ENCODE measurements at places on chromosomes 11 and 22.
A peak's percentile ranks its signal among the peaks of the same experiment; 100 is the strongest.

- DNase-seq, result no peak
These were observed 442.6 kb downstream of the TBC1D22A start for GRCh38 chr22:47205081-47205491.

DNA sequence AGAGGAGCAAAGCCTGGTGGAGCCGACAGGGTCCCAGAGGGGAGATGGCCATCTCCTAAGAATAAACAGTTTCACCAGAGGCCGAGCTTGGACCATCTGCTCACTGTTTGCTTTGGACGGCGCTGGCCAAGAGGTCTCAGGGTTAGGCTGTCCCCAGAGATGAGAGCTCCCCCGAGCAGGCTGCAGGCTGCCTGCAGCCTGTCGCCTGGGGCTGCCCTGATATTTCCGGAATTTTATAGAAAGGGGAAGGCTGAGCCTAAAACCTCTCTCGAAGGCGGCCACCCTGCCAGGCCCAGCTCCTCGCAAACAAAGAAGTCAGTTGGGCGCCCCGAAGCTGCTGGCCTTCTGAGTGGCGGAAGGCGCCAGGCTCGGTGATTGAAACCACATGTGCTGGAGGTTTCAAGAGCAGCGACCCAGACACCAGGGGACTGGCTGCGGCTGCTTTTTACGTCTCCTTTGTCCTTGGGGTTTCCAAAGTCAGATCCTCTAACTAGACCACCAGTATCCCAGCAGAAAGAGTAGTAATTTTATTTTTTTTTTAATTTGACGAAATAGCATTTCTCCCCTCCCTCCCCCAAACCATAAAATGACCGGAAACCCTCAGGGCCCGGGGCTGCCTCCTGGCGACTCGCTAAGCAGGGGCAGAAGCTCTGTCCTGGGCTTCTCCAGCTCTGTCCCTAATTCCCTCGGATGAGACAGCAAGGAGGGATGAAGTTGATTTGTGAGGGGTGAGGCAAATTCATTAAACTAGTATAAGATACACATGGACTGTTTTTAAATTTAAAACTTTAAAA, 57.4 kb downstream of the CLMP start:
- peak; percentile 33 for DNase-seq

GRCh38 chr11:61560751-61561150, 20.1 kb downstream of the SYT7 start:
- DNase-seq, result no peak

DNA sequence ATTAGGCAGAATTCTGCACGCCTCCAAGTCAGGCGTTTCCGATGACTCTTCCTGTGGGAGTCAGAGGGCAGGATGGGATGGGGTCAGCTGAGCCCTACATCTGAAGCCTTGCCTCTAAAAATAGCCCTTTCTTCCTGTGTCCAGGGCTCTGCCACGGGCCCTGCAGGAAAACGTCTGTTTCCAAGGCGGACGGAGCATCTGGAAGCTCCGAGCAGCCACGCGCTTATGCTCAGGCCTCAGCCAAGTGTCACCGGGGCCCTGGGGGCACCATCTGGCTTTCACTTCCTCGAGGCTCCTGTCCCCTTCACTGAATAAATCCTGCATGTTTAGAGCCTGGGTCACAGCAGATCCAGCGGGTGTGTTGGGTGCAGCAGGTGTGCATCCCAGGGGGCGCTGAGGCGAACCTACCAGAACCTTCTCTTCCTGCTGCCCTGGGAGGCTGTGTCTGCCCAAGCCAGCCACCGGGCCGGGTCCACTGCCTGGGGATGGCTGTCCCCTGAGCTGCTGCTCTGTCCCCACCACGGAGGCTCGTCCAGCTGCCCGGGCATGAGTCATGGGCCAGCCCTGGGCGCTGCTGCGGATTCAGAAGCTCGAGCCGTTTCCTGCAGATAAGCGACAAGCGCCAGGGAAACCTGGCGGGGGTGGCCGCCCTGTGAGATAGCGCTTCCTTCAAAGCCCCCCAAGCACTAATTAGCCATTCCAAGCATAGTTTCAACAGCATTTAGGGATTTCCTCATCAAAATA, 32.0 kb upstream of the LINC01488 start:
- peak; percentile 92 for DNase-seq

GRCh38 chr11:43923406-43924111, 18.9 kb upstream of the C11orf96 start:
- DNase-seq, result peak; percentile 86

GRCh38 chr11:47448566-47449427, at the start of gene RAPSN:
Gene RAPSN (minus strand): TSS chr11:47449136. CDS start chr11:47448964, 172 bp downstream.
- DNase-seq, result no peak

Data from endothelial cell of umbilical vein (primary cell).